ENCODE measurements at places on chromosomes 2 and 18.

DNA sequence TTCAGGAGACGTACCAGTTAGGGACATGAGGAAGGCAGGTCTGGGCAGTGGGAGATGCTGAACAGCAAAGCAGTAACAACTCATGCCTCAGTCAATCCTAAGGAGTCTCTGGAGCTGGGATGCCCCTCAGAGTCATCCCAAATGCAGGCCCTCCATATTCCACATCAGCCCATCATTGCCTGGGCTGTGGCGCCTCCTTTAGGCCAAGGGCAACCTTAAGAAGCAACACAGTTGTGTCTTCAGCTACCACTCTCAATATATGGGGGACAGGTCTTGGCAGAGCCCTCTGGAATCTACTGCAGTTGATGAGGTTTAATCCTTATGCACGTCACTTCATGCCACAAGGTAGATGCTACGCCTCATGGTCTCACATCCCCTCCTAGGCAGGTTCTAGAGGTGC is 682.0 kb upstream of the RAB6C start:
- DNase-seq, result no peak

DNA sequence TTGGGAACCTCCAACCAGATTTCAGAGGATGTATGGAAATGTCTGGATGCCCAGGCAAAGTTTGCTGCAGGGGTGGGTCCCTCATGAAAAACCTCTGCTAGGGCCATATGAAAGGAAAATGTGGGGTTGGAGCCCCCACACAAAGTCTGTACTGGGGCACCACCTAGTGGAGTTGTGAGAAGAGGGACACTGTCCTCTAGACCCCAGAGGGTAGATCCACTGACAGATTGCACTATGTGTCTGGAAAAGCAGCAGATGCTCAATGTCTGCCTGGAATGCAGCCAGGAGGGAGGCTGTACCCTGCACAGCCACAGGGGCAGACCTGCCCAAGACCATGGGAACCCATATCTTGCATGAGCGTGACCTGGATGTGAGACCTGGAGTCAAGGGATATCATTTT is 573.7 kb upstream of the NXPH2 start:
- no peak for DNase-seq

- peak; percentile 45 for DNase-seq
These were observed 492.4 kb downstream of the PLCL1 start for GRCh38 chr2:198296665-198297308.

DNA sequence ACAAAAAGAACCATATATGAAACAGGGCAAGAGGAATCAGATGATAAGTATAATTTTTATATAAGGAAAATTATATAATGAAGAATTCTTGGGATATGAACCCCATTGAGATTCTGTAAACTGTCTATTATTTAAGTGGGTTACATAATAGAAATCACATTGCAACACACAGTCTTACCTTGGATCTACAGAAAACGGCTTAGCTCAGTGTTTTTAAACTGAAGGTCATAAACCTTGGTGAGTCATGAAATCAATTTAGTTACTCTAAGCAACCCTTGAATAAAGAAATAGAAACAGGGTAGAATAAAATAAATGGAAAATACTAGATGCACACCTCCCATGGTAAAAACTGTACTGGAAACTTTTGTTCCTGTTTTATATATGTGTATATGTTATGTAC is 50.7 kb downstream of the METTL8 start:
- DNase-seq, result no peak

- no peak for DNase-seq
These were observed 12.8 kb upstream of the KIAA2012 start for GRCh38 chr2:202060218-202060617.

- DNase-seq, result no peak
These were observed 436.7 kb downstream of the ZEB2 start for GRCh38 chr2:144083211-144083610.

DNA sequence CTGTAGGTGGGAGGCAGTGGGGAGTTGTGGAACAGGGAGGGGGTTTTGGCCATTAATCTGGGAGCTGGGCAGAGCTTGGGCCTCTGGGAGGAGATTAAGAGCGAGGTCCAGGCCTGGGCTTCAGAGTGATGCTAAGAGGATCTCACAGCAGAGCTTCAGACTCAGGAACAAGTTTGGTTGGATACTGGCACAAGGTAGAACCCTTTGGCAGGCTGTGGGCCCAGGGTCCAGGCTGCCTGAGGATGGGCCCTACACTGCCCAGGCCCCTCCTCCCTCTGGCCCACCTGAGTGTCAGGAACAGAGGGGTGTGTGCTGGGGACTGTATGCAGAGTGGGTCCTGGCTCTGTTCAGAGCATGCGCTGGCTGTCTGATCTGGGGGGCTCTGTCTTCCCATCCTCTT is 334.9 kb downstream of the CYP26B1 start:
- no peak for DNase-seq

DNA sequence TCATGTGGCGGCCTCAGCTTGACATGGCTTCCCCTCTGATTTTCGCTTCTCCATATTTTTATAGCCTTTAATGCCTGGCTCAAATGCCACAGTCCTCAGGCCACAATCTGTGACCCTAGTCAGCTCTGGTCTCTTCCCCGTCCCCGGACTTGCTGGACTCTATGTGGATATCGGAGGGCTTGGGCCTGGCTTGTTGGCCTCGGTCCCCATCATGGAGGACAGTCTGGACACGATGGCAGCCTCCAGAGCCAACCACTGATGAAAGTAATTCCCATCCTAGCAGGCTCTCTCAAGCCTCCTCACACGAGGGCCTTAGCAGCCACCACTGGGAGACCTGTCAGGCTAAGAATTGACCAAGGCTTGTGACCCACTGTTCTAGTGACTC is 61.6 kb downstream of the LPIN1 start:
- no peak for DNase-seq

- no peak for DNase-seq
These were observed 58.6 kb downstream of the ODC1 start for GRCh38 chr2:10389573-10389972.

DNA sequence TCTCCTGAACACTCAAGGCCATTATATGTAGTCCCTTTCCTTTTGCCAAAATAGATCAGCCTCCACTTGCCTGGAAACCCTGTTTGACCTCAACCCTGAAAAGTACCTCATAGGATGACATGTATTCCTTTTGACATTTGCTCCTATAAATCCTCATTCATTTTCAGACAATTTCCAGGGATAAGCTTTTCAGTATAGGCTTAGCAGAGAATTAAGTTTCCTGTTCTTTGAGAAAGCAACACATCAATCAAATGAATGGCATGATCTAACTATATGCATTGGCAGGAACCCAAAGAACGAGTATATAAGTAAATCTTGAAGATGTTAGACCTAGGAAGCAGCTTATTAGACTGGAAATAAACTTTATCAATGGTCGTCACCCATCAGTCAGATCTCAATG is 483.0 kb downstream of the CCDC85A start:
- no peak for DNase-seq

GRCh38 chr18:3037423-3037915 is 24.5 kb upstream of the LPIN2 start:
- DNase-seq, result no peak

- DNase-seq, result no peak
These were observed 66.5 kb downstream of the RHBDD1 start for GRCh38 chr2:226902041-226902966.

DNA sequence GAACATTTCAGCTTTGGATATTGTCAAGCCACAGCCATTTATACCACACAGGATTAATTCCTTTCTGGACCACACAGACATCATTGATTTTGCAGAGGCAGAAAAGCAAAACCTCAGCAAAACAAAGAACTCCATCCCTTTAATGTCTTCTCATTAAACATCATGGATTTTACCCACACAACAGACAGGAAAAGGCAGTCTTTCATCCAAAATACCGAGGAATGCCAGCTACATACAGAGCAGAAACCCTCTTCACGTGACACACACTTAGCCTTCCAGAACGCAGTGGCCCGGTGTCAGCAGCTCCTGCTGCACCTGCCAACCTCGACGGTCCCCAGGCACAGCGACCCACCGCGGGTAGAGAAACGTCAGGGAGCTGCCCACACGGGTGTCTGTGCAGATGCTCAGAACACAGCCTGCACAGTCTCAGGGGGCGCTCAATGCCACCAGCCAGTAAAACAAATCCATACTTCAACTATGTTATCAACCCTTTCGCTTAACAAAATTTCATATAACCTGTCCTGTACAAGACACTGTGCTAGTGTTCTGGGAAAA is 304.5 kb downstream of the EIPR1 start:
- DNase-seq, result no peak

DNA sequence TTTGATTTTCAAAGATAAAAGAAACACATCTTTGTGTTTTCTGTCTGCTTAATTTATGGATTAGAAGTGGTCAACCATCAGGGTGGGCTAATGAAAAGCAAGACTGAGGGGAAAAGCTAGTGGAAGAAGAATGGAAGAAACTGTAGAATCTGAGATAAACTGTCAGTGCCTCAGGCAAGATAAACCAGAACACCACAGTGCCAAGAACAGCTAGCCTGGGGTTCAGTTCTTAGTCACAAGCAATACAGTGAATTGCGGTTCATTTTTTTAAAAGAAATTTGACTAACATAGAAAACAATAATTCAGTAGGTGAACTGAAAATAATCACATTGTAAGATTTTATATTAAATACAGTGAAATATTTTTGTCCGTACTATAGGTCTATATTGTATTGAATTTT is 22.0 kb upstream of the LNPK start:
- DNase-seq, result no peak

GRCh38 chr2:98556344-98557033 is 51.8 kb downstream of the COA5 start:
- DNase-seq, result no peak

GRCh38 chr2:163175294-163175693 is 336.7 kb upstream of the KCNH7 start:
- DNase-seq, result no peak

- no peak for DNase-seq
These were observed 5.1 kb downstream of the CXCR1 start for GRCh38 chr2:218161644-218162043.

DNA sequence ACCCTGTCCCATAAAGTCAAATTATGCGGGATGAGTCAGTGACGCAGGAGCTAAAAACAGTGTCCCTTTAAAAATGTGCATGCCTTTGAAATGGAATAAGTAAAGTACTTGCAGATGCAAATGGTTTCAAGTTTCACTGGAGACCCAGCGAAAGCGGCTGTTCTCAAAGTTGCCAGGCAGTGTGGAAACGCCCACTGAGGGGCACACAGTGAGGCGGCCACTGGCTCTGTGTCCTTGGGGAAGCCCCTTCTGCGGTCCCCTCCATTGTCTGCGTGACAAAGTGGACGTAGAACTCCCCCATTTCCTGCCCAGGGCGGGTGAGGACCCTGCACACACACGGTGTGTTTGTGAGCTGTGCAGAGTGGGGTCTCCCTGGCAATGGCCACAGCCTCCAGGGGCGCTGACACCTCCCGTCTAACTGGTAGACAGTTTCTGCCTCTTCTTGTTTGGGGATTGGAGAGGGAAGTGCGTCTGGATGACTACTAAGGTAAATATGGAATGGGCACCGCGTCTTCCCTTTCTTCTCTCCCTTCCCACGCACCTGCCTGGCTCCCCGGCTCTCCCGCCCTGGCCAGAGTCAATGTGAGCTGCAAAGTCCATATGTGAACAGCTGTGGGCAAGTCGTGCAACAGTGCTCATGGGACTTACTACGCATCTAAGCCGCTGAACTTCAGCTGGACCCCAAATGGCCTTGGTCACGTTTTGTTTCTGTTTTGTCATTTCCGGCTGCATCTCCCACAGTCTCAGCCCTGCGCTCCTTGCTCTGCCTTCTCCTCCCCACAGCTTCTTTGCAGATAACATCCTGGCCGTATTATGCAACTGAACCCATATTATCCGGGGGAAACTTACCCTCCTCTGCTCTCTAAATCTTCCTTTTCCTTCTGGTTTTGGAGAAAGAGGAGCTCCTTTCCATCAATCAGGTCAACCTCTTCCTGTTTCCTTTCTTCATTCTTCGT is 33.7 kb upstream of the ZNF516 start:
- no peak for DNase-seq

GRCh38 chr2:121038431-121038830 is 246.6 kb downstream of the TFCP2L1 start:
- DNase-seq, result no peak

GRCh38 chr2:227033471-227034148 is 130.4 kb downstream of the COL4A4 start:
- no peak for DNase-seq

GRCh38 chr2:25090801-25091200 is 48.9 kb downstream of the EFR3B start:
- no peak for DNase-seq

GRCh38 chr18:36476433-36476832 is 178.9 kb downstream of the FHOD3 start:
- no peak for DNase-seq

- no peak for DNase-seq
These were observed 1.6 kb upstream of the ERMN start for GRCh38 chr2:157327200-157327599.

DNA sequence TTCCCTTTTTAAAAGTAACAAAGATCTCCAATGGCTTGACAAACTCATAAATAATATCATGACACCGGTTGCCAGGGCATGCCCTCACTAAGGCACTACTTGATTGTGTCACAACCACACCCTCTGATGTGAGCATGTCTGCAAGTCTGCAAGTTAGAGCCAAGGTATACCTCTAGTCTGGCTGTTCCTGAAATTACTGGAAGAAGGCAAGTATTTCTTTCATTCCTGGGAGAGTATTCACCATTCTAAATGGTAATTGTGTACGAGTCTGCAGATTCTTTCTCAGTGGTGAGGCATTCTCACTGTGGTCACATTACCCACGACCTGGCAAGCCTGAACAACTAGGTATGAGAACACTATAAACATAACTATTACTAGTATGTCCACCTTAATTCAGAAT is 25.7 kb upstream of the RNU4ATAC start:
- DNase-seq, result no peak

DNA sequence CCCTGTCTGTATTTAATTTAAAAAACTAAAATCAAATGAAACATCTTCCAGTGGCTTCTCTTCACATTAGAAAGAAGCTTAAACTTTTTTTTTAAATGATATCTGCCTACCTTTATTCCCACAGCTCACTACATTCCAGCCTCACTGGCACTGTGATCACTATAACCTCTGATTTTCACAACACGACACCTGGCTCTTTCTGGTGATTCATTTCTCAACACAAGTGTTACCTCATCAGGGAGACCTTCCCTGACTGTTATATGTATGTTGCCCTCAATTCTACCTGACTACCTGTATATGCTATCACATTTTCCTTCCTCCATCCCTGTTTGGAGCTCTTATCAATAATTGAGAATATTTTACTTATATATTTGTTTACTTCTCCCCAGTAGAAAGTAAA is 76.6 kb downstream of the BAZ2B start:
- DNase-seq, result no peak

- DNase-seq, result no peak
These were observed 148.8 kb upstream of the STON1 start for GRCh38 chr2:48380989-48381625.

DNA sequence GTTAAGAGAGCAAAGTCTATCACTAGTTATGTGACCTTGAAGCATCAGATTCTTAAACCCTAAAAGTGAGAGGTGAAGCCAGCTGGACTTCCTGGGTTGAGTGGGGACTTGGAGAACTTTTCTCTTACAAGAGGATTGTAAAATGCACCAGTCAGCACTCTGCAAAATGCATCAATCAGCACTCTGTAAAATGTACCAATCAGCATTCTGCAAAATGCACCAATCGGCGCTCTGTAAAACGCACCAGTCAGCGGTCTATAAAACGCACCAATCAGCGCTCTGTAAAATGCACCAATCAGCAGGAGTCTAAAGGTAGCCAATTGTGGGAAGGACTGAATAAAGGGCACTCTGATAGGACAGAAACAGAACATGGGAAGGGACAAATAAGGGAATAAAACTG is 291.6 kb upstream of the FAM98A start:
- DNase-seq, result no peak

- DNase-seq, result no peak
These were observed 67.2 kb downstream of the COLEC12 start for GRCh38 chr18:433298-433697.

GRCh38 chr2:20567159-20567925 is 83.6 kb downstream of the HS1BP3 start:
- no peak for DNase-seq
